ENCODE measurements at places on chromosomes 2 and 18. TPM values are rescaled to one million over a fixed set of nuclear protein-coding genes. Genes with fewer than 3 reads are reported as not detected.

SCN3A gene
- not detected for total RNA-seq

LIMS2 gene
- total RNA-seq = 11.2 TPM

C1GALT1C1L gene
- total RNA-seq = 0.97 TPM

MCEE gene
- total RNA-seq = 20.0 TPM

GREB1 gene
- 0.65 TPM for total RNA-seq

ZNF516 gene
- 23.7 TPM for total RNA-seq

LRP2 gene
- not detected for total RNA-seq

WNT6 gene
- not detected for total RNA-seq

RSAD2 gene
- total RNA-seq = 5.0 TPM

MBD1 gene
- 84.5 TPM for total RNA-seq

CAPN14 gene
- 0.32 TPM for total RNA-seq

SCTR gene
- total RNA-seq = not detected

CLK1 gene
- 39.1 TPM for total RNA-seq

TDRD15 gene
- total RNA-seq = not detected

All from hair follicle dermal papilla cell (primary cell).